ENCODE measurements at places on chromosomes 7 and 10.
A peak's percentile ranks its signal among the peaks of the same experiment; 100 is the strongest.

DNA sequence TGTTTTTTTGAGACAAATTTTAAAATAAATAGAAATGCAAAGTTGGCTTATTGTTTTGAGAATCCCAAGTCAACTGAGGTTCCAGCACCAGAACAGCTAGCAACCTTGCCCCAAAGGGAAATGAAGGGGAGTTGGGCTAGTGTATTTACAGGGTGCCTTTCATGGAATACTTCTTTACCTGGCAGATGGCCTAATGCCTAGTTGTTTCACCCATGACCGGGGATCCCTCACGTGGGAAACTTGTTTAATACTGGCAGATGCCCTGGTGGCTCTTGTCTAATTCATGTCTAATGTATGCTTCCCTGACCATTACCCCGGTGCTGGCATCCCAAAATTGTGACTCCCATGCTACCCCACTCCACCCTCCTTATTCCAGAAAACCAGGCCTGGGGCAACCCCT lies 861.1 kb upstream of the ZWINT start:
- DNase-seq, result no peak

DNA sequence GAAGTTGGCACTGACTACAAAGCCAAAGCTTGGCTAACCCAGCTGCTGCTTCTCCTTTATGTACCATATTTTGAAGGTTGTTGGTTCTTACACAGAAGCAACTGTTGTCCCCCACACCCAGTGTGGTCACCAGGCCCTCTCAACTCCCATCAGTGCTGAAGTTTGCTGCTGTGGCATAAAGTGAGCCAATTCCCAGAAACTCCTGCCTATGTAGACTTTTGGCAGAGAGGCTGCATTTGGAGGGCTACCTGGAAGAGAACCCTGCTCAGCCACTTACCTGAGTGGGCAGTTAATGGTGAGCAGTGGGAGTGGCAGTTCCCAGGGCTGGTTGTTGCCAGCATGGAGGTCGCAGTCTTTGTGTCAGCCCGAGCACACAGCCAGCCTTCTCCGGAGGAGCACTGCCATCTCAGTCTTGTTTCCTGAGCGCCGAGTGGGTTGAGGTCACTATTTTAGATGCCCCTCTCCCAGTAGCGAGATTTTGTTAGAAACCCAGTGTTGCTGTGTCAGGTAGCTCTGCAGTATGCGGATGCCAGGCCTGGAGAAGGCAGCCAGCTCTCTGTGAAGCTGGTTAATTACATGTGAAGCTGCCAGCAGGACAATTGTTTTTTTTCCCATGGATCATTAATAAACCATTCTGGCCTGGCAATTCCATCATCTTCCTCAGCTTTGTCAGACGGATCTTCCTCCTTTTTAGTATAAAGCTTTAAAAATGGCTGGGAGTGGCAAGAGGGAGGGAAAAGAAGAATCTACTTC lies 24.5 kb downstream of the LRRC4 start:
- no peak for DNase-seq

- no peak for DNase-seq
Measured at GRCh38 chr7:25359471-25360059, 131.3 kb upstream of the NPVF start.

GRCh38 chr10:76150139-76150875 lies 718.9 kb downstream of the LRMDA start:
- peak; percentile 59 for DNase-seq

- no peak for DNase-seq
Measured at GRCh38 chr7:80636709-80637108, 1.7 kb upstream of the CD36 start.

- no peak for DNase-seq
Measured at GRCh38 chr10:45154502-45154901, 153.8 kb downstream of the ZNF22 start.

All from left renal pelvis (tissue), 4 donors.